ENCODE measurements at places on chromosomes 2 and 18.

DNA sequence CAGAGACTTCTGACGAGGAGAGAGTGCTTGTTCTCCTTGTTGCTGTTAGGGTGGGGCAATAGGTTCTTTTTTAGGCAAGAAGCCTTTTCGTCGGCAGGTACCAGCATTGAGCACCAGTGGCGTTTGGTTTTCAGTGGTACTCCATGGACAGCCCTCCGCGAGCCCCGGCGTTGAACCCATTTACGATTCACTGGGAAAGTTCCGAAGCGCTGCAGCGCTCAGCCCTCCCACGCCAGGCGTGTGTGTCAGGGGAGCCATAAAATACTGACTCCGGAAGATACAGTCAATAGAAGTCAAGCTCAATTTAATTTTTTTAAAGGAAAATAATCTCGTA, 494 bp upstream of the ROCK1 start:
- DNase-seq, result no peak

DNA sequence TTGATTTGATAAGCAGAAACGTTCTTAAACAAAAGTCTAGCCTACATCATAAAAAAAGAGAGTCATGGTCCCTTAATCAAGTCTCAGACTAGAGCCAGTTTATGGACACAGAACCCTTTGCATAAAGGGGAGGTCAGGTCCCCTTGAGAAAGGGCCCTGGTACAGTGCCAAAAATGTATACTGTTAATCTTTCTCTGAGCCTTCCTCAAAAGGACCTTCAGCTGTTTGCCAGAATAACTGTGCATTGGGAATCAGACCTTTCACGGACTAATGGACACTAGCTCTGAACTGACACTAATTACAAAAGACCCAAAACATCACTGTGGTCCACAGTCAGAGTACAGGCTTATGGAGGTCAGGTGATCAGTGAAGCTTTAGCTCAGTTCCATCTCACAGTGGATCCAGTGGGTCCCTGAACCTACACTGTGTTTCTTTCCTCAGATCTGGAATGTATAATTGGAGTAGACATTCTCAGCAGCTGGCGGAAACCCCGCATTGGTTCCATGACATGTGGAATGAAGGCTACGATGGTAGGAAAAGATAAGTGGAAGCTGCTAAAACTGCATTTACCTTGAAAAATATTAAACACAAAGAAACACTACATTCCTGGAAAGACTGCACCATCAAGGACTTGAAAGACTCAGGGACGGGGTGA, 151.4 kb downstream of the TMEFF2 start:
- no peak for DNase-seq

GRCh38 chr2:195659982-195660890, 3.2 kb downstream of the SLC39A10 start:
- DNase-seq, result peak; percentile 39

GRCh38 chr2:98295275-98295674, 51.0 kb upstream of the CNGA3 start:
- DNase-seq, result no peak

GRCh38 chr2:74502147-74502719, 2.8 kb upstream of the LBX2 start:
- no peak for DNase-seq

GRCh38 chr18:8088626-8089025, 520.6 kb upstream of the RAB12 start:
- peak; percentile 16 for DNase-seq

DNA sequence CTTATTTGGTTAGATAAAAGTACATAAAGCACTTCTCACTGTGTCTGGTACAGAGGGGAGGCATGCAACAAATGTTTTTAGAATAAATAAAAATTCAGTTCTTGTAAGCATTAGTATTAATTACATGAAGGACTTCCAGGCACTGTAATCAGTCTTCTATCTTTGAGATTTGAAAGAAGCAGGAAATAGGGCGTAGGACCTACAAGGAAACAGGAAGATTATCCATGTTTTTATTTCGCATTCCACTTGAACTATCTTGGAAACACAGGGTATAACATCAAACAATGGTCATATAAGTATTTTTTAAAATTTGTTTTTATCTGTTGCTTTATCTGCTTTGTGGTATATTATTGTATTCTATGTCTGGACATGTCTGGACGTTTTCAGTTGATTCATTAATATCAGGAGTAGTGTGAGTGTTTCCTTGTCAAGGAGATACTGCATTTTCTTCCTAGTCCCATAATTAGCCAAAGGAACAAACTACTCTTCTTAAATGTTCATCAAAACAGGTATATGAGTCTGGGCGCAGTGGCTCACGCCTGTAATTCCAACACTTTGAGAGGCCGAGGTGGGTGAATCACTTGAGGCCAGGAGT, 32.5 kb downstream of the BMPR2 start:
- peak; percentile 56 for DNase-seq

GRCh38 chr2:100742277-100743254, 77.4 kb upstream of the NPAS2 start:
- peak; percentile 96 for DNase-seq

DNA sequence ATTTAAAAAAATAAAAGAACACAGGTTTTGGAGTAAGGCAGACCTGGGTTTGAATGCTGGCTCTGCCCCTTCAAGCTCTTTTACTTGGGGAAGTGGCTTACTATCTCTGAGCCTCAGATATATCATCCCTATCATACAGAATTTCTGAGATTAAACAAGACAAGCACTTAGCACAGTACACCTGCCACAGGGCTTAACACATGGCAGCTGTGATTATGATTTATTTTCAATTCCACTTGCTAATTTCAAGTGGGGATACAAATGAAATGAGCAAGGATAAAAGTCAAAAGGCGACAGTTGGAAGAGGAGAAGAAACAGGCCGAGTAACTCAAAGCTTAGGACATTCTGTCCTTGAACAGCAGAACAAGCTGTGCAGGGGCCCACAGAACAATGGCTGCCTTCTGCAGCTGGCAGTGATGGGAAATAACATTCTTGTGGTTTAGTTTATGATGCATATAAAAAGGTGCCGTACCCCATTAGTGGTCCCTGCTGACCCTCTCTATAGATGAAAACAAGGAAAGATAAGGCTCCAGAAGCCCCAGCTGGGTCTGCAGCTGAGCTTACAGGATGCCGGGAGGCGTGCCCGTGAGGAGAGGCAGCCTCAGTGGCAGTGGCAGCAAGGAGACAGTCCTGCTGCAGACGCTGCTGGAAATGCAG, 45.3 kb downstream of the KIF3C start:
- no peak for DNase-seq

- no peak for DNase-seq
Measured at GRCh38 chr18:30927042-30927441, 115.5 kb downstream of the DSC3 start.

GRCh38 chr2:80381666-80382065, 77.1 kb upstream of the LRRTM1 start:
- no peak for DNase-seq

DNA sequence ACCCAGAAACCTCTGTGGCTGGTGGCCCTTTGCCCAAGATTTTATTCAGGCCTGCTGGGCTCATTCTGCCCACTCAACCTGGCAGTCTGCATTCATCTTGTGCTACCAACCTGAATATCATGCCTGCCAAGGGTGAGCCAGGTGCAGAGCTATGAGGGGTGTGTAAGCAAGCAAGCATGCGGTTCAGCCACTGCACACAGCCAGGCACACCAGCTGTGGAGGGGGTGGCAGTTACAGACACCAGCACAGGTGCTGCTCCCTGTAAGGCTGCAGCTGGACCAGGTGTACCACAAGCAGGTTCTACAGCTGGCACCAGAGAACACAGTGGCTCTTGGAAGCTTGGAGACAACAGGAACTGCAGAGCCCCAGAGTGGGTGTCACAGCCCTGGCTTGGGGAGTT, 633.2 kb downstream of the FBXO15 start:
- no peak for DNase-seq

GRCh38 chr2:67516899-67517530, 119.9 kb downstream of the ETAA1 start:
- DNase-seq, result no peak

GRCh38 chr2:69061525-69061924, 48.5 kb downstream of the ANTXR1 start:
- no peak for DNase-seq

DNA sequence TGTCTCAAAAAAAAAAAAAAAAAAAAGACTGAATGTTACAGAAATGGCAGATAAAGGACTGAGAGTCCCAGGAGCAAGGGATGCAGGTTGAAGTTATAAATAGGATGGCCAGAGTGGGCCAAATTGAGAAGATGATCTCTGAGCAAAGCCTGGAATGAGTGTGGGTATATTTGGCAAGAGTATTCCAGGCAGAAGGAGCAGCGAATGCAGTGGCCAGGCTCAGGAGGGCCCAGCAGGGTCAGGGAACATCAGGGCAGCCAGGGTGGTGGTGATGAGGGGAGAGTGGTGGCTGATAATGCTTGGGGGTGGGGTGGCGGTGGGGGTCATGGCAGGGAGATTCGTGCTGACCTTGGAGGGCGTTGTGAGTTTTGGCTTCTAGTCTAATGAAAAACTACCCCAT, 141.3 kb upstream of the AGAP1 start:
- no peak for DNase-seq

- DNase-seq, result no peak
Measured at GRCh38 chr2:23394700-23395099, 9.7 kb downstream of the KLHL29 start.

GRCh38 chr2:207478572-207478971, 51.2 kb upstream of the CREB1 start:
- DNase-seq, result no peak

DNA sequence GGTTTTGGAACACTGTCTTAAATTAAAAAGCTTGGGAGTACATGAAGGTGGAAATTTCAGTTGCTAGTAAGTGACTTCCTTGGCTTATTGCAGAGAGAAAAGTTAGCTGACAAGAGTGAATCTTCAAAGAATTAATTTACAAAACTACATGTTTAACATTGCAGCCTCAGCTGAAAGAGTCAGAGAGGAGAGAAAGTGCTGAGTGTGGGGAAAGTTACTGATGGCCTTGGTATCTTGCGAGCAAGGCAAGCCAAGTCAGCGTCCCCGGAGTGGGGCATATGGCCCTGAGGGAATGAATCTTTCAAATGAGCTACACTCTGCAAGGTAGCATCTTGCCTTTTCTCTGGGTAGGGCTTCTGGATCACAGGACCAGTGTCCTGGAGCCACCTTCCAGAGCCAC, 131.3 kb downstream of the LPIN1 start:
- no peak for DNase-seq

- peak; percentile 37 for DNase-seq
Measured at GRCh38 chr2:177667626-177668025, 275.1 kb downstream of the AGPS start.

- no peak for DNase-seq
Measured at GRCh38 chr2:144183727-144184126, 336.2 kb downstream of the ZEB2 start.

- DNase-seq, result no peak
Measured at GRCh38 chr2:150806336-150806735, 318.9 kb upstream of the RND3 start.

GRCh38 chr2:25418944-25419677, 77.4 kb upstream of the DNMT3A start:
- DNase-seq, result no peak

GRCh38 chr2:236250909-236251579, 13.2 kb downstream of the ASB18 start:
- DNase-seq, result no peak

GRCh38 chr2:182187130-182187529, 201.5 kb downstream of the PPP1R1C start:
- DNase-seq, result no peak

- DNase-seq, result no peak
Measured at GRCh38 chr2:178528647-178529046, 48.4 kb downstream of the PLEKHA3 start.

DNA sequence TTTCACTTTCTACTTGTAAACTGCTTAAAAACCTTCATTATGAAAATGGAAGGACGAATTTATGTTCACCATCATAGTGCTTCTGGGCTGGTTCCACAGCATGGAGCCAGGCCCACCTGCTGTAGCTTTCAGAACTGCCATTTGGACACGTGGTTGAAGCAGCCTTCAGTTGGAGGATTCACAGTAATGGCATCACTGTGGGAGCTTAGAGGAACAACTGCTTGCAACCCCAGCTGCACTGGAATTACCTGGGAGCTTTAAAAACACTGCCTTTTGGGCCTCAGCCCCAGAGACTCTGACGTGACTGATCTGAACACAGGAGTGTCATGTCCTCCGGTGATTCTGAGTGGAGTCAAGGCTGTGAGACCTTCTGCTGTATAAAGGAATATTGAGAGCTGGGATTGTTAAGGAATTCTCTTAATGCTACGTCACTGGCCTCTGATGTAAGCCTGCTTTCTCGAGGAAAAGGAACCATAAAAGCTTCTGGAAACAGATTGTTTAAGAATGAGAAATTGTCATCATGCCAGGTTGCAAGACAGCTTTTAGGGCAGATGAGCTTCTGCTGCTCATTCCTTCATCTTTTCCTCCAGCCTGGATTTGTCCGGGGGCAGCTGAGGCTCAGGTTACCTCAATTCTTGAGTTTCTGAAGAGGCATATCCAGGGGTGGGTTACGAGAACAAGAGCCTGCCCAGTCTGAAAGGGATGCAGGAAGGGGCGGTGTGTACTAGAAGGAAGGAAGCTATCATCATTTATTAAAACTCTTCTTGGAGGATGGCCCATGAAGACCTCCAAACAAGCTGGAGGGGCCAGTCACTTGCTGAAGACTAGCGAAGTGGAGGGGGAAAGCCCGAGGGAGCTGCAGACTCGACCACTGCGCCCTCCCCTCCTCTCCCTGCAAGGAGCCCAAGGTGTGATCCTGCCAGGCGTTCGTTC, 1.3 kb upstream of the IL1R1 start:
- DNase-seq, result no peak

DNA sequence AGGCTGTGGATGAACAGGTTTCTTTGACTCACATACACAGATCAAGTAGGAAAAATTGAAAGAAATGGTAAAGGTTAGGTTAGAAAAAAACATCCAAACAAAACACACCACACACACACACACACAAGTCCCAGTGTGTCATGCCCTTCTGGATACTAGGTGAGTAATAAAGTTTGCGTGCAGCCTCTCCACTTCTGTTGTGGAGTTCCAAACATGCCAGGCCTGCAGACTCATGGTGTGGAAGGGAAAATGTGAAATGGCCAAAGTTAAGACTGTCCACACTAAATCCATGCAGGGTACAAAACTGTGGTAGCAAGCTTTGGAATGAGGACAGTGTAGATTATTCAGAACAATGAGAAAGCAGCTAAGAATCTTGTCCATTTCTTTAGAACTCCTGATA, 114.6 kb downstream of the IKZF2 start:
- peak; percentile 40 for DNase-seq

DNA sequence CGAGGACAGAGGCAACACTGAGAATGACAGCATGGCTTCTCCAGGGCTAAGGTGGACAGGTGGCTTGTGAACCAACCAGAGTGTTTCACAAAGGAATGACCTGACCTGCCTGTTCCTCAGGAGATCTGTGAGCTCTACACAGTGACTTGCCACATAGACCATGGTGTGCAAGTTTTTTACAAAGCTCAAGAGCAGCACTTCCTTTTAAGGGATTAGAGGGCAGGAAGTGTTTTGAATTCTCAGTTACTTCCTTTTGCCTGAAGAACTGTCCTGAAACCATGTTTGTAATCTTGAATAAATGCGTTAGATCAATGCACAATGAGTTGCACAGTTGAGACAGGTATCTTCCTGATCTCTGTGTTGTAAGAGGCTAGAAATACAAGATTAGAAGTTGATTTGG, 421.9 kb downstream of the THSD7B start:
- DNase-seq, result no peak

All from mammary epithelial cell (primary cell).